Endothelial cell of umbilical vein (primary cell): ENCODE measurements at places on chromosomes 3 and 15. TPM values are rescaled to one million over a fixed set of nuclear protein-coding genes. Genes with fewer than 3 reads are reported as not detected.

GRCh38 chr3:11095932-11096265 is 58.4 kb upstream of the HRH1 start:
- DNase-seq, result peak; percentile 5

GRCh38 chr3:161822291-161822690 is 325.7 kb downstream of the OTOL1 start:
- DNase-seq, result no peak

DNA sequence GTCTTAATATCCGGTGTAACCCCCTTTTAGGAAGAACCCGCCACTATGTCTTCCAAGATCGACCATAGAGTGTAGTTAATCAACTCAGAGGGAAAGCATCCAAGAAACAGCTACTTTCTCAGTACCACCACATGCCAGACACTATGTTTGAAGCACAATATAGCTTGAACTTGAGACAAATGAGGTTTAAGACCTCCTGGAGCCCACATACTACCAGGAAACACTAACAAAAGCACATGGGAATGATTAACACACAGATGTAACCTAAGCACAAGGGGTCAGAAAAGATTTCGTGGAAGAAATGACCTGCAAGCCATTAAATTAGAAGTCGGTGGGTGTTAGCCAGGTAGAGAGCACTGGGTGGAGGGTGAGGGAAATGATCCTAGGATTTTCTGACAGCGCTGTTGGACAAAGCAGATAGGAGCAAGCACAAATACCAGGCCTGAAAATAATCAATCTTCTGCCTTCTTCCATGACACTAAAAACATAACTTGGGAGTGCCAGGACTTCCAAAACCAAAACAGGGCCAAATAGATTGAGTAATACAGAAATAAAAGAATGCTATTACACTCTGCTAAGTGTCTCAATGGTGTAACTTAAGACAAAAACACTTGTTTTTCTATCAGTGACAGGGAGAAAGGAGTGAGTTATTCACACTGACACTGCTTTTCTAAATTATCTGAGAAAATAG is 213.7 kb downstream of the FOXP1 start:
- DNase-seq, result peak; percentile 15

DNA sequence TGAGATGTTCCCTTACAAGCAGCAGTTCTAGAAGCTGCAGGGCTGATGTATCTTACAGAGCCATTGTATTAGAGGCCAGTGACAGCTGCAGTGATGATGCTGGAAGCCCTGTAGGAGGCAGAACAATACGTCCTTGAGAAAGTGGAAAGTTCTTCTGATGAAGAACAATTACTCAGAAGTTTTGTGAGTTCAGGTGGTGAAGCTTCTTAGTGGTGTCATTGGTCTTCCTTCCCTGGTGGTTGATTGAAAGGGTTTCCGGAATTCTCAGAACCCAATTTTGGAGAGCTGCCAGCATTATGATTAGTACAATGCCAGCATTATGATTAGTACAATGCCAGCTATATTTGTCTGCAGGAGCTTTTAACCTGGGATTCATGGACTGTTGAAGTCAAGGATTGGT is 356.4 kb downstream of the MFSD1 start:
- DNase-seq, result peak; percentile 88

Gene RFT1
- total RNA-seq, result 28.8 and 29.8 TPM in 2 replicates
